ENCODE measurements at places on chromosomes 2 and 18.

- DNase-seq = no peak
Measured at GRCh38 chr2:192215096-192215877, 20.6 kb upstream of the TMEFF2 start.

DNA sequence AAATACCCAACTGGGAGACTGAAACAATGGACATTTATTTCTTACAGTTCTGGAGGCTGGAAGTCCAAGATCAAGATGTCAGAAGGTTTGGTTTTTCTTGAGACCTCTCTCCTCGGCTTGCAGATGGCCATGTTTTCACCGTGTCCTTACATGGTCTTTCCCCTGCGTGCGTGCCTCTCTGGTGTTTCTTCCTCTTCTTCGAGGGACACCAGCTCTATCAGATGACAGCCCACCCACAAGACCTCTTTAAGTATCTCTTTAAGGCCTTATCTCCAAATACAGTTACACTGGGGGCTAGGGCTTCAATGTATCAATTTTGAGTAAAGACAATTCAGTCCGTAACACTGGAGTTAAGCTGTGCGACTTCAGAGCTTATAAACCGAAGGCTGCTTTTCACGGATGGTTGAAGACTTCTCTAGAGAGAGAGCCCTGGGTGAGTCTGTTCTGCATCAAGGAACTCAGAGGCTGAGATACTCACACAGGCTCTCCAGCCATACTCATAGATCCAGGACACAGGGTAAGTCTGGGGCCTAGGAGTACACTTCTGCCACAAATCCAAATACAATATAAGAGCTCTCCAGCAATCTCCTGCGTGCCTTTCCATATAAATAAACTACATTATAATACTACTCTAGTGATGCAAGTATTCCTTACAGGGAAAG lies 339.9 kb upstream of the PKDCC start:
- no peak for DNase-seq

DNA sequence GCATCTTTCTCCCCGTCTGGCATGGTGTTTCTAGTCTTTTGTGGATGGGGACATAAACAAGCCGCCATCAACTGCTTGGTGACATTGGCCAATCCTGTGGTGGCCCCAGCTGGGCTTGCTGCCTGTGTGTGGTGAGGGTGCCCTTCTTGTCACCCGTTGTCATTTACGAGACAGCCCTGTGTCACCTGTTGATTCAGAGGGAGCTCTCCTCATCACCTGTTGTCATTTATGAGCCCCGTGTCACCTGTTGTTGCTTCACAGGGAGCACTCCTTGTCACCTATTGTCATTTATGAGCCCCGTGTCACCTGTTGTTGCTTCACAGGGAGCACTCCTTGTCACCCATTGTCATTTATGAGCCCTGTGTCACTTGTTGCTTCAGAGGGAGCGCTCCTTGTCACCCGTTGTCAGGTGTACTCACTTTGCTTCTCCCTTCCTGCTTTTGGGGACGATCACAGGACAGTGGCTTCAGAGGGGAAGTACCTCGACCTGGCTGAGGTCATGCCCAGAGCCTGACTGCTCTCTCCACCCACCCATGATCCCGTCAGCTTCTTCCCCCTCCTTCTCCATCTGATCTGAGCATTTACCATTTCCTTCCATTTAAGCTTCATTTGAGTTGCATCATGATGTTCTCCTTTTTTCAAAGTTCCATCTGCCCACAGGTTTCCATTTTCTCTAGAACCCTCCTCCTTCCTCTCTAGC lies 29.1 kb downstream of the HPCAL1 start:
- DNase-seq = peak; percentile 30

DNA sequence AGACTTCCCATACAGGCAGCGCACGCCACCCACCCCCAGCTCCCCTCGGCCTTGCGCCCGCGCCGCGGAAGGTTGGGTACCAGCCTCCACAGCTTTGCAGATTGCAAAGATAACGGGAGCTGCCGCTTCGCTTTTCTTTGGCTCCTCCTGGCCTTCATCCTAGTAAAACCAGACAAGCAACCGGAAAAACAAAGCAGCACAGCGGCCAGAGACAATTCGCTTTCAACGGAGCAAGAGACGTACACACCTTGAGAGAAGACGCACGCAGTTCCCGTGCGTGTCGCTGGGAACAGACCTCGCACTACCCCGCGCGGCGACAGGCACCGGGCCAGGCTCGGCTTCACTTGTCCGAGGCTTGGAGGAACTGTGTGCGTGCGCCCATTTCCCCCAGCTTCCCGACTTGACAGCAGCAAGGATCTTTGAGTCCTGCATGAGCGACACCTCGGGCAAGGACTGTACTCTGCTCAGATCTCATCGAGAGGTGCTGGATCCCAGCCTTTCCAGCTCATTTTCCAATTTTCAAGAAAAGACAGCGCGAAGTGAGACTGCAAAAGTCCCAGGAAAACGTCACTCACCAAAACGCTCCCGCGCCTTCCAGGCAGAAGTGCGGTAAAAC lies 964 bp downstream of the ZBTB7C start:
- no peak for DNase-seq

Measured in stimulated activated CD8-positive, alpha-beta memory T cell treated with anti-CD3 and anti-CD28 coated beads, Interleukin-4, amount 100 ng/mL, for 4 hours (primary cell).